GM12892 (cell line): ENCODE measurements at places on chromosomes 12 and 14.

DNA sequence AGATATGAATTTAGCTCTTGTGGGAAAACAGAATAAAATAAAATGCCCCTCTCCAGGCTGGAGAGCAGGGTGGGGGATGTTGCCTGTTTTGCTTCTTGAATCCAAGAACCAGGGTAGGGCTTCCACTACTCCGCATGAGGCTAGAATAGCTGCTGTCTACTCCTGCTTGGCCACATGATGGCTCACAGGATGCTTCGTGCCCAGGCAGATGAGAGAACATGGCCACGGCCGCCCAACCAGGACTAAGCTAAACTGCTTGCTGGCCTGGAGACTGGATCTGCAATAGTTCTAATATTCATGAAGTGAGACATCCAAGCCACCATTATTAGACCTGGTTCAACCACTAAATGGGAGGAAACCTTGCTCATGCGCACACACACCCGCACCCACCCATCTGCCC lies 122.2 kb upstream of the METAP2 start:
- DNase-seq: no peak

- no peak for DNase-seq
Observed at GRCh38 chr12:2382370-2383155, 329.8 kb downstream of the CACNA1C start.

GRCh38 chr14:32820682-32821081 lies 118.0 kb upstream of the NPAS3 start:
- DNase-seq: no peak

DNA sequence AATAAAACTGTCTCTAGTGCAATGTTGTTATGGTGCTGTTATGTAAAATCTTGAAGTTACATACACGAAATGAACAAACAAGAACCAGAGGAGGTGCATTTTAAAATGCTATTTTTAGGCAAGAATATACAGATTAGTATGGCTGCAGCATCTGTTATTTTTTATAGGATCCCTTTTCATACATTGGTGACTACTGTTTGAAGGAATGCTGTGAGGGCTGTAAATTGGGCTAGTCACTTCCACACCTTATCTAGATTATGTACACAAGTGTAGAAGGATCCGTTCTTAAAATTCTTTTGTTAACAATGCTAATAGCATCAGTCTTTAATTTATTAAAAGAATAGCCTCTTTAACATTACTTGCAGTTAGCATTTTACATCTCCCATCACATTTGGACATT lies 284.3 kb upstream of the MDGA2 start:
- no peak for DNase-seq

- DNase-seq: no peak
Observed at GRCh38 chr14:55449116-55449515, 8.7 kb upstream of the TBPL2 start.

DNA sequence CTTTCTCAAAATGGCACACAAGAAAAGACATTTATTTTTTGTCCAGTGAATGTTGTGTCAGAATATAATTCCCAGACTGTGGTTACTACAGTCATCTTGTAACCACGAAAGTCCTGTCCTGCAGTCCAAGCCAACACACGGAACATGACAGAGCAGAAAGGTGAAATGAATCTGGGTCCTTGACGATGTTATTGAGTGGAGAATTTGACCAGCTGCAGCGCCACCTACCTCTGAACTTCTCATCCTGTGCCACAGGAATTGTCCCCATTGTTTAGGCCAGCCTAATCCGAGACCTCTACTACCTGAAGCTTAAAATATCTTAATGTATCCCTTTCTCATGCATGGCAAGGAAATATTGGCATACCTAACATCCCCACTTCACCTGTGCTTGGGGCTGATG lies 64.1 kb upstream of the OTX2 start:
- no peak for DNase-seq

DNA sequence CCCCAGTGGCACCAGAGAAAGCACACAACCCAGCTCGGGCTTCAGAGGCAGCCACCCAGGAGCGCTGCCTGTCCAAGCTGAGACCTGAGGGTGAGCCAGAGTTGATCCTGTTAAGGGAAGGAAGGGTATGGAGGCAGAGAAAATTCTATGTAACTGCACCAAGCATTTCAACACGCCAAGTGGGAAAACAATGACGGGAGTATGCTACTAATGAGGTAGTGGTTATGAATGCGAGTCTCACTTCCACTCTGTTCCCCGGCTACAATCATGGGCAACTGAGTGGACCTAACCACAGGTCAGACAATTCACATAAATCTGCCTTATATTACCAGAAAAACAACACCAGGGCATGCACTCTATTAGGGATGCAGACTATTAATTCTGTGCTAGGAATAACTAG lies 9.9 kb downstream of the ATG14 start:
- no peak for DNase-seq

DNA sequence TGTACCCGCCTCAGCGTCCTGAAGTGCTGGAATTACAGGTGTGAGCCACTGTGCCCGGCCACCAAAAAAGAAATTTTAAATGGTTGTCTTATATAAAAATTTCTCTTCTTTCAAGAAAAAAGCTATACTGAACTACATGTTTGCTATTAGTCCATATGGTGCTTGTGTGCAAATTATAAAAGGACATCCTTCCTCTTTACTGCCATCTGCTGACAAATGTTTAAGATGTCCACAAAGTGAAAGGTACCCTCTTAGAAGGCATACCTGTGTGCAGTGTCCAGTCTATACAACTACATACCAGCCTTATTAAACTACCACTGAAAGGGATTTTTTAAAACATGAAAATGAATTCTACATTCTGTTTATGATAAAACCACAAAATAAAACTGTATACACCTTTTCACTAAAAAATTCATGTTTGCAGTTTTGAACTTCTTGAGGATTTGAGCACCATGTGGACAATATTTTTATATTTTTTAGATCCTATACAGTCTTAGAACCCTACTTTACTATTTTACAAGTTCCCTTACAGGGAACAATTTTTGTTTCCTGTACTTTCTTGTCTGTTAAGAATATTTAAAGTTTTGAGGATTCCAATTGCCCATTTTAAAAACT lies 32.8 kb upstream of the TOMM20L start:
- DNase-seq: no peak

DNA sequence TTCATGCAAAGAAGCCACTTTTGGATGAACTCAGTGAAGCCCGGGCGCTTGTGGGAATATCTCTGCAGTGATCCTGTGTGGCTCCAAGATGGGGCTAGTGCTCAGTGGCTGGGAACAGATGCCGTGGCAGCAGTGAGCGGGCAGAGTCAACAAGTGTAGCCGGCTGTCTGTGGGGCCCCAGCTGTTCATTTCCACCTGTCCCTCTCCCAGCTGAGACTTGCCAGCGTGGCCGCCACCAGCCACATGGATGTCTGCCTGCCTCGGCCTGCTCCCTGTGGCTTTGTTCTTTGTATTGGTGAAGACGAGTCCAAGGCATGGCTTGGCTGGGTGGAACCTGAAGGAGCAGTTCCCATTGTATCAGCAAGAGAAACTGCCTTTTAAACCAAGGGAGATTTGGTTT lies 77.3 kb downstream of the NOS1 start:
- no peak for DNase-seq

GRCh38 chr12:24760162-24760561 lies 188.7 kb downstream of the BCAT1 start:
- no peak for DNase-seq

- no peak for DNase-seq
Observed at GRCh38 chr14:97212399-97212798, 415.2 kb downstream of the VRK1 start.

GRCh38 chr14:90429754-90430153 lies 32.9 kb downstream of the CALM1 start:
- no peak for DNase-seq

GRCh38 chr12:124464062-124464461 lies 103.3 kb downstream of the NCOR2 start:
- no peak for DNase-seq

- DNase-seq: no peak
Observed at GRCh38 chr12:63319386-63319785, 168.4 kb upstream of the AVPR1A start.

GRCh38 chr12:111367661-111368221 lies 1.2 kb downstream of the PHETA1 start:
- DNase-seq: no peak

DNA sequence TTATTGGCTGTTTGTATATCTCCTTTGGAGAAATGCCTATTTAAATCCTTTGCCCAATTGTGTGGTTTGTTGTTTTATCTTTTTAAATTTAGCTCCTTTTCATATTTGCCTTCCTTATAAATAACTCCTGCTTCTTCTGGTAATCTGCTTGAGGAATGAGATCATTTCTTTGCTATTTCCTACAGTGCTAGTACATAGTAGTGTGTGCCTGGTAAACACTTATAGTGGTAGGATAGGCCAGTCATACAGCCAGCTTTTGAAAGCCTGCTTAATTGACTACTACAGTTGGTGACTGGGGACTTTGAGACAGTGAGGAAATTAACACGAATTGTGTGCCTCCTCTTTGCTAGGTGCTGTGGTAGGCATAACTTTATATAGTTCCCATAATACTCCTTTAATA lies 68.7 kb downstream of the BORCS5 start:
- DNase-seq: no peak

DNA sequence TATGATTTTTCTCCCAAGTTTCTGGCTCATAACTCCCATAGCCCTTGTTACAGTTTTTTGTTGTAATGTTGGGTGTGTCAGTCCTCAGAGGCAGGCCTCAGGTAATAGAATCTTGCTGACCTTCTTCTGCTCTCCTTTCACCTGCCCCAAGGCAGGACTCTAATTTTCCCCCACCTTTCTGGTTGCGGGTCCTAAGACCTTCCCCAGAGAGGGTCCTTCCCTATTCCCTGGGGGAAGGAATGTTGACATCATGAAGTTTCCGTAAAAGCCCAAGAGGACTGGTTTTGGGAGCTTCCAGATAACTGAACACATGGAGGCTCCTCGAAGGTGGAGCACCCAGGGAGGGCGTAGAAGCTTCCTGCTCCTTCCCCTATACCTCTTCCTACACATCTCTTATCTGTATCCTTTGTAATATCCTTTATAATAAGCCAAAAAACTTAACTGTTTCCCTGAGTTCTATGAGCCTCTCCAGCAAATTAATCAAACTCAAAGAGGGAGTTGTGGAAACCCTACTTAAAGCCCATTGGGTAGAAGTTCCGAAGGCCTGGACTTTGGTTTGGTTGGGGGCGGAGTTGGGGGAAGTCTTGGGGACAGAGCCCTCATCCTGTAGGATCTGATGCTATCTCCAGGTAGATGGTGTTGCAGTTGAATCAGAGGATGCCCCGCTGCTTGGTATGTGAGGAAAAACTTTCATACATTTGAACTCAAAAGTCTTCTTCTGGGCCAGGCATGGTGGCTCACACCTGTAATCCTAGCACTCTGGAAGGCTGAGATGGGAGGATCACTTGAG lies 9.0 kb upstream of the TMED10 start:
- no peak for DNase-seq

DNA sequence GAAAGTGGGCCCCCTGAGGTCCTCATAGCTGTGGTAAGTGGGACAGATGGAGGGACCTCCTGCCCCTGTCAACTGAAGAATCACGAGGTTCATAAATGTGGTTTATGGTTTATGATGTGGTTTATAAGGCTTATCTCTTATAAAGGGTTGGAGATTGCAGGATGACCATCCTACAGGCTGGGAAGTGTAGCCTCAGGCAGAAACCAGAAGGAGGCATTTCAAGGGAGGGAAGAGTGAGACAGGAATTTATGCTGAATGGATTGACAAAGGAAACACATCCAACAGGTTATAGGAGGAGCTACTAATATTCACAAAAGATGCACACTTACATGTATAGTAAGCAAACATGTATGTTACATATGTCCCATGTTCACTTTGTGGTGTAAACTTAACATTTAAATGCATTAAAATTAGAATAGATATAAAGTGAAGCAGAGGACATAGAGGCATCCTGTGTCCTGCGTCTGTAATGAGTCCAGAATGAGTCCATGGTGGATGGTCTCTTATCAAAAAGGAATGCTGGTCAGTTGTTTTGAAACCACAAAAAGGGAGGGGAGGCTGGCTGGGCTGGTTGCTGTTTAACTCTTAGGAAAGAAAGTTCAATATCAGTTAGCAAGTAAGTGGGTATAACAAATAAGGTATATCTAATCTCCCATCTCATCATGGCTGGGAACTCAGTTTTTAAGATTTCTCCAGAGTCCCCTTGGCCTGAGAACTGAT lies 149.0 kb upstream of the RMST start:
- DNase-seq: no peak

DNA sequence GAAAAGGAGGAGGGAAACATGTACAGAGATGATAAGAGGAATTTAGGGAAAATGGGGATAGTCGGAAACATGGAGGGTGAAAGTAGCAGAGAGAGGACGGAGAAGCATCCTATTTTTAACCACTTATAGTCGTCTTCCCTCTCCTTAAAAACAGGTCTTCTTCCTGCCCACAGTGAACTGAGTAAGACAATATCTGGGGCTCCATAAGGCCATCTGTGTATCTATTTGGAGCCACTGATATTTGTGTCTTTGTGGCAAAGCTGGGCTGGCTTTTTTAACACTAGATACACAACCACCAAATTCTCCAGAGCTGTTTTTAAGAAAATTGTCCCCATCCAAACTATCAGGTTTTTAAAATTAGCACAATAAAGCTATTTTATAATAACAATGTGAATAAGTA lies 109.5 kb upstream of the RAP1B start:
- DNase-seq: no peak

- DNase-seq: no peak
Observed at GRCh38 chr12:38638401-38638800, 267.0 kb downstream of the CPNE8 start.

GRCh38 chr14:42214981-42215491 lies 608.4 kb downstream of the LRFN5 start:
- DNase-seq: no peak

GRCh38 chr12:63093084-63093483 lies 57.9 kb downstream of the AVPR1A start:
- DNase-seq: no peak

- DNase-seq: no peak
Observed at GRCh38 chr12:26239122-26239851, 43.9 kb downstream of the SSPN start.

DNA sequence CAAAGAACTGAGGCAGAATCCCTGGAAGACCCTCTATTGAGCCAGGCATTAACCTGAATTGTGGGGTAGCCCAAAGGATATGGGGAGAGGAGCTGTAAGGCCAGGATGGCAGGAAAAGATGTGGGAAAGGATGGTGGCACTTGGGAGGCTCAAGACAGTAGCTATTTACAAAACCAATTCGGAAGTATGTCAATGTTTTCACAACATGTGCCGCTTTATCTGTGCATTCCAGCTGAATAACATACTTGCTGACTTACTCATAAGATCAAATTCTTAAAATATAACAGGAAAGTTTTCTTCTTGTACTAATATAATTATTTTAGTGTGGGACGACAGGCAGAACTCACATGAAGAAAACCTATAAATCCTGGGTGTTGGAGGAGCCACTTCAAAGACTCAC lies 10.6 kb downstream of the BBS10 start:
- no peak for DNase-seq

DNA sequence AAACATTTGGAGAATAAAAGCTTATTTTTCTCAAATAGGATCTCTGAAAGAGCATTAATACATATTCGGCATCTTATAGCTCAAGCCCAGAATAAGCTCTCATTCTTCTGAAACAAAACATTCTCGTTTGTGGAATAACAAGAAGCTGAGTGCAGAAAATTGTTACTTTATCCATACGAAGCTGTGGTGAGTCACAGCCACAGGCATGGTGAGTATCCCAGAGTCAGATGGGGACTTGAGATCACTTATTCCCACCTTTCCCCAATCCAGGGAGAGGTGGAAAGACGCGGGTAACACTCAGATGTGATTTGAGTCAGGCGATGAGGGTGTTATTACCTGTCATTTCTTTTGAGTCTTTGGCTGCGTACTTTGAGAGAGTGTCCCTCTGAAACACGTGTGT lies 214.6 kb upstream of the TMEM132C start:
- no peak for DNase-seq

- no peak for DNase-seq
Observed at GRCh38 chr12:108720757-108721514, 10.4 kb downstream of the CORO1C start.

GRCh38 chr14:24376448-24377070 lies 8.6 kb downstream of the NFATC4 start:
- DNase-seq: no peak
